Activated CD4-positive, alpha-beta T cell treated with anti-CD3 and anti-CD28 coated beads, Interleukin-2, amount 10 ng/mL, durations not matched to agents 24 days and 14 days (primary cell): ENCODE measurements at places on chromosomes 5 and 9. TPM values are rescaled to one million over a fixed set of nuclear protein-coding genes. Genes with fewer than 3 reads are reported as not detected.

Gene PCDHB5
- total RNA-seq = not detected in 2 replicates

Gene ORM2
- not detected in 2 replicates for total RNA-seq

Gene GARIN3
- total RNA-seq = 0.19 and 0.36 TPM in 2 replicates

Gene CDH9
- not detected in 2 replicates for total RNA-seq

DNA sequence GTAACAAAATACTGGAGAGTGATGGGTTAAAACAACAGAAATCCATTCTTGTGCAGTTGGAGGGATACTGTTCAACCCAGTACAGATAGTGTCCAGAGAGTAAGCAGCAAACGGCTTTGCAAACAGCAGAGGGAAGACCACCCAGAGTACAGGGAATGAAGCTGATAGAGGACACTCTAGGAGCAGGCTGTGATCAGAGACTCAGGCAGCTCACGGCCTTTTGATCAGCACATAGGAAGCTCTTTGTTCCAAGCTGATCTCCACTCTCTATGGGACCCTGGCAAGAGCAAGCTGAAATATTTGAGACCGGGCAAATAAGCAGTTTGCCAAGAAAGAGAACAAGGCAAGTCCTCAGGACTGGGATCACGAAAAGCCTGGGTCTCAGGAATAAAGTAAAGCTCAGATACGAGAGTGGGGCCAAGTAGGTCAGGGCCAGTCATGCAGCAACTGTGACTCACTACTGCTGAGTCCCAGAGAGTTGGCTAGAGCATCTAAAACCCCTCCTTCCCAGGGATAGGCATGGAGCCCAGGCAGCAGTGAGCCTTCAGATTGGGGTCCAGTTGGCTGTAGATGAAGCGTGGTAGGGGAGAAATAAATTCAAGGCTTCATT is 52.4 kb downstream of the MELK start:
- H3K4me3 ChIP-seq = no peak overlapping the region
- no peak for DNase-seq
- no peaks in the 10 kb centered on the region for H3K27me3 ChIP-seq
- no peak overlapping the region for H3K27ac ChIP-seq
- H3K4me1 ChIP-seq = peaks cover 8% of the 10 kb centered on the region

GRCh38 chr5:57383093-57383861 is 99.3 kb downstream of the ACTBL2 start:
- H3K27ac ChIP-seq = peak overlapping the region; percentile 76
- H3K36me3 ChIP-seq = no peaks in the 10 kb centered on the region
- peak overlapping the region; percentile 25 for H3K4me3 ChIP-seq
- no peaks in the 10 kb centered on the region for H3K27me3 ChIP-seq
- DNase-seq = peak; percentile 80

DNA sequence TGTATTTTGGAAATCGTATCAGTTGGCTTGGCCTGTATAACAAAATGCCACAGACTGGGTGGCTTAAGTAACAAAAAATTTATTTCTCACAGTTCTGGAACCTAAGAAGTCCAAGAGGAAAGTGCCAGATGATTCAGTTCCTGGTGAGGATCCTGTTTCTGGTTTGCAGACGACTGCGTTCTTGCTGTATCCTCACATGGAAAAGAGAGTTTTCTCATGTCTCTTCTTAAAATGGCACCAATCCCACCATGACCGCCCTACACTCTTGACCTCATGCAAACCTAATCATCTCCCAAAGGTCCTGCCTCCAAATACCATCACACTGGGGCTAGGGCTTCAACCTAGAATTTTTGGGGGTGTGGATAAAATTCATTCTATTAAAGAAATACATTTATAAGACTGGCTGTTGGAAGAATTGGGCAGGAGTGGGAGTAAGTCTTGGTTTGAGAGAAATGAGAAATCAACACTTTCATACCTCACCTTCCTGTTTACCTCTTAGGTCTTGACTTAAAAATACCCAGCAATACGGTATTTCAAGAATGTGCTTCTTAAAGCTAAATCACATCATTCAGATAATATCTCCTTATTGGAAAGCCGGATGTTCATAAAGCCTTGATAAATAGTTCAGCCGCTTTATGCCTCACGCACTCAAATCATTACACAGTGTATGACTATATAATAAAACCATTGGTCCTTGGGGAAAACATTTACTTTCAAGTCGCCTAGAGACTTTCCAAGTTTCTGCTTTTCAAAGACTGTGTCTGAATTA is 28.7 kb downstream of the PTTG1 start:
- H3K4me3 ChIP-seq = peak overlapping the region; percentile 19
- peak; percentile 40 for DNase-seq
- H3K4me1 ChIP-seq = peaks cover 39% of the 10 kb centered on the region
- H3K27me3 ChIP-seq = no peaks in the 10 kb centered on the region

GRCh38 chr5:80763873-80764647 is 109.3 kb upstream of the DHFR start:
- H3K36me3 ChIP-seq = peaks cover 38% of the 10 kb centered on the region
- no peak for DNase-seq
- H3K4me1 ChIP-seq = peaks cover 30% of the 10 kb centered on the region
- no peaks in the 10 kb centered on the region for H3K27me3 ChIP-seq
- no peak overlapping the region for H3K4me3 ChIP-seq
- peak overlapping the region; percentile 26 for H3K27ac ChIP-seq

DNA sequence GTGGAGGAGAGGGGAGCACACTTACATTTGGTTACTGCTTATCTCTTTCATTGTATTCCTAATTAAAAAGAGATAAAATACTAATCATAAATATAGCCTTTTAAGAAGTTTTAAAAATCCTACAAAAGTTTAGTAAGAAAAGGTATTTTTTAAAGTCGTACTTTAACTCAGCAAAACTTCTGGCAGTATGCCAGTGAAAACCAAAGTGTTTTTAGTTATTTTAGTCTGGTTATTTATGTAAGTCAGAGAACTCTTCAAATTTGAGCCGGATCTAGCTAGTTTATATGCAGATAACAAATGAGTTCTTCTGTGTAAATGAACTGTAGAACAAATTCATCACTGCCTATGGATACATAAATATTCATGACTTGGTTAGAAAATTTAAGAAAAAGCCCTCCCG is 36.5 kb upstream of the ANKDD1B start:
- H3K4me1 ChIP-seq = peaks cover 20% of the 10 kb centered on the region
- no peak for DNase-seq
- H3K27me3 ChIP-seq = no peaks in the 10 kb centered on the region
- H3K36me3 ChIP-seq = peaks cover 43% of the 10 kb centered on the region
